ENCODE measurements at places on chromosomes 6 and 20.

- DNase-seq: peak; percentile 14
Measured at GRCh38 chr6:161242779-161243693, 30.8 kb downstream of the AGPAT4 start.

- DNase-seq: no peak
Measured at GRCh38 chr6:79384845-79385244, 150.4 kb upstream of the HMGN3 start.

DNA sequence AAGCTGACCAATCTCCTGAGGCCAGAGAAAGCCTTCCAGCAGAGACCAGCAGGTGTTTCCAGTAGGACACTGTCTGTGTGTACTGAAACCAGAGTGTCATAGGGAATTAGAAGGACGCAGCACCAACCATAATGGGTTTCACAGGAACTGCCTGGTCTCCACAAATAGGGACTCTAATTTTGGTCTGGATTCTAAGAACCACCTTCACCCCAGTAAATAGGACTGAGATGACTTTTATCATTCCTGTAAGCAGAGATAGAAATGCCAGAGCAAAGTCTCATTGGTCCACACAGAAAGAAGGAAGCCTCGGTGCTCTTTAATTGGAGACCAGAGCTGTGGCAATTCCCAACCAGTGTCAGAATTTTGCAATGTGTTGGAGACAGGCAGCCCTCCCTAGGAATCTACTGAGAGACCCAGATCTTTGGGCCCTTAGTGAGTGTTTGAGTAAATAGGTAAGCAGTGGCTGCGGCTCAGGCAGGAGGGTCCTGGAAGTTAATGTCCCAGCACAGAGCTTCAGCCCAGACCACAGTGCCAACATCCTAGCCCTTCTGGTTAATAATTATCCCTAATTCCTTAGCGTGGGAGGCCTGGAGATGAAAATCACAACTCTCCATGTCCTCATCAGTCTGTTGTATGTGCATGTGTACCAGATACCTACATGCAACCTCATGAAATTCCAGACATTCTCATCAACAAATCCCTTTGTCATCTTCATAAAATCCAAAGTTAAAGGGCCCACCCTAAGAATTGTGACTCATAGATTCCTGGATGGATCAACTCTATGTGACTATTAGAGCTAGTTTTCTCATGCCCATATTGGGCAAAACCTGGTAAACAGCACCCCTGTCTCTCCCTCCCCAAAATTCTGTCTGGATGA lies 81.2 kb downstream of the UNC5CL start:
- DNase-seq: no peak

- DNase-seq: no peak
Measured at GRCh38 chr6:2763345-2763841, 1.8 kb upstream of the WRNIP1 start.

- no peak for DNase-seq
Measured at GRCh38 chr6:7134999-7135745, 27.4 kb downstream of the RREB1 start.

All from stimulated activated CD8-positive, alpha-beta memory T cell treated with anti-CD3 and anti-CD28 coated beads, Interleukin-7, amount 100 ng/mL, for 24 hours (primary cell).